ENCODE measurements at places on chromosomes 11 and 22. TPM values are rescaled to one million over a fixed set of nuclear protein-coding genes. Genes with fewer than 3 reads are reported as not detected.

The OR4D5 gene
- not detected for total RNA-seq

DNA sequence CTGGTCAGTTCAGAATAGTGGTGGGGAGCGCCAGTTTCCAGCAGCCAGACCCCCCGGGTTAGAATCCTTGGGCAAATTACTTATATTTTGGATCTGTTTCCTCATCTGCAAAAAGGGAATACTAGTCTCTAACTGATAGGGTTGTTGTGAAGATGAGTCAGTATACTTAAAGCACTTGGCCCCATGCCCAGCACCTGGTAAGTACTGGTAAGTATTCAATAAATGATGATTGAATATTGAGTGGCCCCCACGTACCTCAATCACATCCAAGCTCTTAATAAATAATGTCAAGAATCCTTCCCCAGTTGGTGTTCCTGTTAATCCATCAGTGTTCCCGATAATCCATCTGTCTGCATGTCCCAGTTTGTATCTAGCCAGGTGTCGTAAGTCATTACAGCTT lies 12.1 kb downstream of the ACP2 start:
- no peak for DNase-seq

The CDKN1C gene
- total RNA-seq, result 132 TPM

DNA sequence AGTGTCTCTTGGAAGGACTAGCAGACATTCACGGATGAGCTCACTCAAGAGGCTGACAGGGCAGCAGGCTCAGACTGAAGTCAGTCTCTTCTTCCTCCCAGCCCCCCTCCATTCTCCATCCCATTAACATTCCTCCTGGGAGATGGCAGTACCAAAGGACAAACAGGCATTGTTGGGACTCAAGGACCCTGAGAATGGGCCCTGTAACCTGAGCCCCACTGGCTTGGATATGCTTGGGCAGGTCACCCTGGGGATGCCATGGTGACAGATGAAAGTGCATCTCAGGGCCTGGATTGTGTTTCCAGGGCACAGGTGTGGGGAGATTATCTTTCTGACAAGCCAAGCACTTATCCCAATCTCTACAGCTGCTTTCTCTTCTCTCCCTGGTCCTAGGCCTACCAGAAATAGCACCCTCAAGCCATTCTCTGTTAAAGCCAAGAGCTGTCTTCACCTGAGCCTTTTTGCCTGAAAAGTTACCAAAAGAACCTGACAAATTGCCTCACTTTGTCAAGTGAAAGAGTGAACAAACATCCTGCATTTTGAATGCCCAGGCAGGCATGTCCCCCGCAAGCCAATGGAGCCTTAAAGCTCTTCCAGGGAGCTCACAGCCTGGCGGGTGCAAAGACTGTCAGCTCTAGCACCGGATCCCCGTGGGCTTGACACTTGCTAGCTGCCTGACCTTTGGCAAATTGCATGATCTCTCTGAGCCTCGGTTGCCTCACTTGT lies 366.0 kb upstream of the NARS2 start:
- DNase-seq, result no peak

GRCh38 chr11:66409226-66409625 lies 11.6 kb upstream of the NPAS4 start:
- no peak for DNase-seq

DNA sequence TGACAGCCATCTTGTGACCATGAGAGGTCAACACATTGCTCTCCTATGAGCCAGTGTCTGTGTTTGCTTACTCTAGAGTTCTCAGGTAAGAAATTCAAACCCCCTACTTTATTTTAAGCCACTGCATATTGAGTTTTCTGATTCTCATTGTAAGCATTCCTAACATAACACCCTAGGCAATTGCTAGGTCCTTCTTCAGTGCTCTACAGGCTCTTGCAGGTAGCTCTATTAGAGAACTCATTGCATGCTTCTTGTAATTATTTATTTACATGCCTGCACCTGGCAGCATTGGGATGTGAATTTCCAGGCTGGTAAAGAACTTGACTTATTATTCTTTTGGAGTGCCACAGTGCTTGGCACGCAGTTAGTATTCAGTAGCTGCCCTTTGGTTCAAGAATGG lies 288.8 kb upstream of the SYN3 start:
- no peak for DNase-seq

The PLEKHB1 gene
- 8.0 TPM for total RNA-seq

The OR52N4 gene
- not detected for total RNA-seq

- no peak for DNase-seq
Measured at GRCh38 chr11:2235588-2236326, 34.6 kb downstream of the ASCL2 start.

- DNase-seq, result no peak
Measured at GRCh38 chr11:119109843-119110242, 2.7 kb downstream of the C2CD2L start.

GRCh38 chr11:61896665-61897386 lies 5.5 kb upstream of the FADS3 start:
- DNase-seq, result no peak

The CSNK2A3 gene
- total RNA-seq, result 2.8 TPM

GRCh38 chr11:110467556-110467955 lies 37.8 kb downstream of the FDX1 start:
- DNase-seq, result no peak

- no peak for DNase-seq
Measured at GRCh38 chr11:6655020-6655789, 404 bp downstream of the DCHS1 start.

DNA sequence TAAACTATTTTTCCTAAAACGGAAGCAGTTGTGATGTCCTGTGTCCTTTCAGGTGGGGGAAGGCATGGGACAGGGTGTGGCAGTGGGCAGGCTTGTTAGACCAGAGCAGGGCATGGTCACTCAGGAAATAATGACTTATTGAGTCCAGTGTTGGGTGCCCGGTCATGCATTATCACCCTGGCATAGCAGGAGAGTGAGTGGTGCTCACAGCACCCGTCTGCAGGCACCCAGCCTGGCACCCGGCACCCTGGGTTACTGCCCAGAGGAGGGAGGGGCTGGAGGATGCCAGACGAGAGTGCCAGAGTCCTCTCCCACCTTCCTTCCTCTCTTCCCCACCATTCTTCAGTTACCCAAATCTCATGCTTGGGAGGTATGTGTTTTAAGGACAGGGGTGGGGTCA lies 59.1 kb downstream of the ST3GAL4 start:
- no peak for DNase-seq

The IGSF22 gene
- 0.47 TPM for total RNA-seq

DNA sequence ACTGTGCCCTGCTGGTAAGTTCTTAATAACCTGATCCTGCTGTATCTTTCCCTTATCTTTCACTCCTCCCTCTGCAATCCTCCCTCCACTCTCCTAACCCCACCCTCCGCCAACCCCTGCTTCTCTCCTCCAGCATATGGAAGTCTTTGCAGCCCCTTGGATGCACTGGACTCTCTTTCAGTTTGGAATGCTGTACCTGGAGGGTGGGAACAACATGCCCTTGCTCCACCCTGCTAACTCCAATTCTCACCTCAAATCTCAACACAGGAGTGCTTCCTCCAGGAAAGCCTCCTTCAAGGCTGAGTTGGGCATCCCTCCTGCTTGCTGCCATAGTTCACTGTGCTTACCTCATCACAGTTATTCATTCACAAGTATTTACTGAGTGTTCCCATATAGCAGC lies 52.8 kb upstream of the LDLRAD3 start:
- DNase-seq, result no peak

GRCh38 chr22:19373450-19373849 lies 58.1 kb downstream of the HIRA start:
- no peak for DNase-seq
